Thoracic aorta (tissue), 2 donors: ENCODE measurements at places on chromosomes 3 and 15. TPM values are rescaled to one million over a fixed set of nuclear protein-coding genes. Genes with fewer than 3 reads are reported as not detected.

GRCh38 chr15:57143511-57144078, 225.2 kb downstream of the TCF12 start:
- no peaks in the 10 kb centered on the region for H3K36me3 ChIP-seq
- DNase-seq: no peak
- H3K4me1 ChIP-seq: peaks cover 21% of the 10 kb centered on the region
- no peaks in the 10 kb centered on the region for H3K27me3 ChIP-seq
- no peak overlapping the region for H3K27ac ChIP-seq

DNA sequence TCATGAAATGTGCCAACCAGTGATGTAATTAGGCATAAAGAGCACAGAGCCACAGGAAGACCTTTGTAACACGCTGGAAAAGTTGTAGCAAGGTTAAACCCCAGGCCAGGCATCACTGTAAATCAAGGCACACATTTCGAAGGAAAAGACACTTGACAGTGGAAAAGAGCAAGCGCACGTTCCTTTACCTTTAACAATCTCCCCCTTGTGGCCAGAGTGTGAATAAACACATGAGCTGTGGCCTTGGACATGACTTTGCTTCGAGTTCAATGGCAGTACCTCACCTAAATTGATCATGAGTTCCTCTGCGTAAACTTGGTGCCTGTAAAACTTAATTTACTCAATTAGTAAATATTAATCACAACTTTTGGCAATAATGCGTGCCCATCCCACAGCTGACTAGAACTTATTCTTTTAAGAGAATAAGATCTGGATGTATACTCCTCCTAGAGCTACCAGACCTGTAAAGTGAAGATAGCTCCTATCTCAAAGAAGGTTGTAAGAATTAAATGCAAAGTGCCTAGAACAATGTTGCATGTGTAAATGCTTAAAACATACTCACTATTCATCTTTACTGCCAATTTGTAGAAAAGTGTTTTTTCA, 757.0 kb upstream of the NECTIN3 start:
- H3K27me3 ChIP-seq: no peaks in the 10 kb centered on the region
- H3K4me3 ChIP-seq: no peak overlapping the region
- H3K36me3 ChIP-seq: no peaks in the 10 kb centered on the region
- no peaks in the 10 kb centered on the region for H3K4me1 ChIP-seq
- no peak for DNase-seq

- no peak for DNase-seq
- H3K36me3 ChIP-seq: no peaks in the 10 kb centered on the region
- no peak overlapping the region for H3K27ac ChIP-seq
- H3K4me3 ChIP-seq: no peak overlapping the region
- no peaks in the 10 kb centered on the region for H3K4me1 ChIP-seq
These were observed 726.8 kb downstream of the NAALADL2 start for GRCh38 chr3:175585898-175586297.

GRCh38 chr3:12486916-12487315, 2.6 kb downstream of the TSEN2 start:
- no peak overlapping the region for H3K4me3 ChIP-seq
- H3K27me3 ChIP-seq: no peaks in the 10 kb centered on the region
- H3K4me1 ChIP-seq: peaks cover 10% of the 10 kb centered on the region
- peaks cover 2% of the 10 kb centered on the region for H3K36me3 ChIP-seq
- no peak for DNase-seq

- peak overlapping the region; percentile 21 for H3K4me3 ChIP-seq
- H3K4me1 ChIP-seq: no peaks in the 10 kb centered on the region
- no peak for DNase-seq
- no peaks in the 10 kb centered on the region for H3K27me3 ChIP-seq
- no peaks in the 10 kb centered on the region for H3K36me3 ChIP-seq
These were observed 1.4 kb downstream of the GPR149 start for GRCh38 chr3:154428286-154429206.

DNA sequence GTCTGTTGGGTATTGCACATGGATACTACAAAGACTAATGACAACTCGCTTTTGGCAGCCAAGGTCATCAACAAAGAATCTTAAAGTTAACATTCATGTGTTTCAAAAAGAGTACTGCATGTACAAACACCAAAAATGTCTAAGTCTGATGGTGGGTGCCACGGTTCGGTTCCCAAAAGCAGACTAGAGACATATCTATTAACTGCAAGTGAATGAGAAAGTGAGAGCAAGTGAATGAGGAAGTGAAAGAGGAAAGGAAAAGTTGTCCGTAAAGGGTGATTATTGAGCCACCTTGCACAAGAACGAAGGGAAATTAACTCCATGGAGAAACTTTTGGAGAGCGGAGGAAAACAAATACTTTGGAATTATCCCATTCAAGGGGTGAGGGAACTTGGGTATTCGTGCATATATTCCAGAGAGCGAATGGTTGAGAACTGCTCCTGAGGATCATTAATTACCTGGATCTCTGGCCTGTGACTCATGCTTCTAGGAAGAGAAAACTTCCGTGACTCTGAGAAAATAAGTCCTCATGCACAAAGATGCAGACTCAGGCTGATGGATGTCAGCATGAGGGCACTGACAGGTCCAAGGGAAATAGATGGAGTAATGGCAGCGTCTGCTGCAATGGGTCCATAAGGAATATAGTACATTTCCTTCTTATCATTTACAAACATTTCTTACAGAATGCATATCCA, 336.5 kb upstream of the TGFBR2 start:
- peaks cover 21% of the 10 kb centered on the region for H3K4me1 ChIP-seq
- H3K4me3 ChIP-seq: peak overlapping the region; percentile 17
- no peaks in the 10 kb centered on the region for H3K36me3 ChIP-seq
- DNase-seq: no peak

DNA sequence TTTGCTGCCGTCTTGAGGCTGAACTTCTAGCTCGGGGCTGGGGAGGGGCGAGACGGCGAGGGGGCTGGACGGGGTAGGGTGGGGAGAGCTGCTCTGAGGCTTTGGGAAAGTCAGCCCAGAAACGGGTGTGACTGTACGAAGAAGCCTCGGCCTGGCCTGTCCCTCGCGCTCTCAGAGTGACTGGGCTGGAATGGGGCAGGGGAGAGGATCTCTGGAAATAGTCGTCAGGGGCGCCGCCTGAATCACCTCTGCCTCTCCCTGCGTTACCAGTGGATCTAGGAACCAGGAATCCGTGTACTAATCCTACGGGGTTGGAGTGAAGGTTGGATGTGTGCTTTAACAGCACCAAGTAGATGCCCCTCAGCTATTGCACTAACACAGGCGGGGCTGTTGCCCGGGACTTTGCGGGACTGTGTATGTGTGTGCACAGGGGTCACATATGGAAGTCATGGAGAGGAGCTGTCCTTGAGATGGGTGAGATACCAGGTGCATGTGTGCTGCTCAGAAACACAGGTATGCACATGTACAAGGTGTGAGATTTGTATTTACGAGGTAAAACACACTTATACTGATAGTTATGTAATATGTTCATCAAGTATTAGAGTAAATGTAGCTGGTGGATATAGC, 591 bp downstream of the FOXL2NB start:
- peaks cover 21% of the 10 kb centered on the region for H3K4me1 ChIP-seq
- H3K27me3 ChIP-seq: peaks cover 31% of the 10 kb centered on the region
- H3K4me3 ChIP-seq: peak overlapping the region; percentile 67
- no peak for DNase-seq
- no peaks in the 10 kb centered on the region for H3K36me3 ChIP-seq

- H3K36me3 ChIP-seq: no peaks in the 10 kb centered on the region
- H3K27me3 ChIP-seq: no peaks in the 10 kb centered on the region
These were observed 303.8 kb downstream of the CLSTN2 start for GRCh38 chr3:140238646-140239314.

- no peak overlapping the region for H3K4me3 ChIP-seq
- no peaks in the 10 kb centered on the region for H3K27me3 ChIP-seq
- DNase-seq: no peak
These were observed 100.0 kb downstream of the CACNA2D3 start for GRCh38 chr3:54222316-54222715.

DNA sequence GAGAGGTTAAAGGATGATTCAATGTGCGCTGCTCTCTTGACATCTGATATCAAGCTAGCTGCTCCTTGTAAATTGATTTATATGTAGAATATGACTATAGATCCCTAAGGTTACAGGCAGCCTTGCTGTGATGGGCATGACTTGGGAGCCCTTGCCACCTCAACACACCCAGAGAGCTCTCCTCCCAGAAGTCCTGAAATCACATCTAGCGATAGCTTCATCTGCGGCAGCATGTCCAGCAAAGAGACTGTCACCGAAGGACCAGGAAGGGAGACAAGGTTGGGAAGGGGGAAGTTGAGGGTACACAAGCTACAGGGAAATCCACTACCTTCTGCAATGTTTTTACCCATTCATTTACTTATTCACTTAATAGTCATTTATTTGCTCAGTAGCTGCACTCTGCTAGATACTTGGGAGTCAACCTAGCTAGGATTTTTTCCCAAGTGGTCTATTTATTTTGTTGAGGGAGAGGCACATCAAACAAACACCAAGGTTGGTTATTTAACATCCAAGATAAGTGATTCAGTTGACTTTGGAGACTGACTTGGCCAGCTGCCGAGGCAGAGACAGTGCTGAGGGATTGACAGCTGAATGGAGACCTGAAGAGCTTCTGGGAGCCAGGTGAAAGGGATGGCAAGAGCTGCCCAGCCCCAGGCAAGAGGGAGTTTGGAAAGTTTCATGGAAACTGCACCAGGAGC, 205.8 kb upstream of the IL12A start:
- H3K27me3 ChIP-seq: no peaks in the 10 kb centered on the region
- H3K4me1 ChIP-seq: peaks cover 91% of the 10 kb centered on the region
- no peaks in the 10 kb centered on the region for H3K36me3 ChIP-seq
- H3K27ac ChIP-seq: no peak overlapping the region
- no peak overlapping the region for H3K4me3 ChIP-seq
- DNase-seq: no peak

GRCh38 chr3:111802700-111803099, 56.4 kb upstream of the PHLDB2 start:
- H3K4me1 ChIP-seq: peaks cover 41% of the 10 kb centered on the region
- DNase-seq: no peak
- H3K4me3 ChIP-seq: no peak overlapping the region
- peak overlapping the region; percentile 86 for H3K27ac ChIP-seq
- H3K36me3 ChIP-seq: no peaks in the 10 kb centered on the region

Gene PP2D1
- total RNA-seq: not detected

Gene CDC25A
- total RNA-seq: not detected

Gene UPK1B
- total RNA-seq: 1.8 TPM

Gene C3orf70
- 22.7 TPM for total RNA-seq

Gene MRPL3
- total RNA-seq: 42.0 TPM

Gene MYZAP
- 6.8 TPM for total RNA-seq

Gene SH2D7
- not detected for total RNA-seq
